Suprapubic skin (tissue), 4 donors: ENCODE measurements at places on chromosomes 4 and X.

DNA sequence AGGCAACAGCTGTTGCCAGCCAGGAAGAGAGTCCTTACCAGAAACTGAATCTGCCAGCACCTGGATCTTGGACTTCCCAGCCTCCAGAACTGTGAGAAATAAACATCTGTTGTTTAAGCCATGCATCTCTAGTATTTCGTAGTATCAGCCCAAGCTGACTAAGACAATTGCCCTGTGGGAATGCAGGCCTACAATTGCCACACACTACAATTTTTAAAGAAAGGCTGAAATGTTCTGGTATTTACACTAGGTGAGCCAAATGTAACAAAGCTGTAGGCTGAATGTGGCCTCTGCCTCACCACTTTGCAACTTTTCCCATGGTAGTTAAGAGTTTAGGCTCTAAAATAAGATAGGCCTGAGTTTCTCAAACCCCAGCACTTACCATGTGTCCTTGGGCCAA is 59.1 kb downstream of the SPATA18 start:
- no peak for DNase-seq

DNA sequence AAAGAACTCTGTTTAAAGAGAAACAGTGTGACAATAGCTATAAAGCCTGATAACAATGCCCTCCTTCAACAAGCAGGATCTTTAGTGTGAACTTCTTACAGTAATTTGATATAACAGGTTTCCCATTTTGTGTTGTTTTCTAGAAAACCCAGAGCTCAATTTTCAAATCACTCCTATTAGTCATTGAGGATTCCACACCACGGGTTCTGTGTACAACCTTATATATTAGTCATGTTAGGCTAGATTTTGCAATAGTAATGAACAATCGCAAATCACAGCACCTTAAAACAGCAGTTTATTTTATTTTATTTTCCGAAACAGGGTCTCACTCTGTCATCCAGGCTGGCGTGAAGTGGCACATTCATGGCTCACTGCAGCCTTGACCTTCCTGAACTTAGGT is 1020.9 kb upstream of the INTU start:
- no peak for DNase-seq

DNA sequence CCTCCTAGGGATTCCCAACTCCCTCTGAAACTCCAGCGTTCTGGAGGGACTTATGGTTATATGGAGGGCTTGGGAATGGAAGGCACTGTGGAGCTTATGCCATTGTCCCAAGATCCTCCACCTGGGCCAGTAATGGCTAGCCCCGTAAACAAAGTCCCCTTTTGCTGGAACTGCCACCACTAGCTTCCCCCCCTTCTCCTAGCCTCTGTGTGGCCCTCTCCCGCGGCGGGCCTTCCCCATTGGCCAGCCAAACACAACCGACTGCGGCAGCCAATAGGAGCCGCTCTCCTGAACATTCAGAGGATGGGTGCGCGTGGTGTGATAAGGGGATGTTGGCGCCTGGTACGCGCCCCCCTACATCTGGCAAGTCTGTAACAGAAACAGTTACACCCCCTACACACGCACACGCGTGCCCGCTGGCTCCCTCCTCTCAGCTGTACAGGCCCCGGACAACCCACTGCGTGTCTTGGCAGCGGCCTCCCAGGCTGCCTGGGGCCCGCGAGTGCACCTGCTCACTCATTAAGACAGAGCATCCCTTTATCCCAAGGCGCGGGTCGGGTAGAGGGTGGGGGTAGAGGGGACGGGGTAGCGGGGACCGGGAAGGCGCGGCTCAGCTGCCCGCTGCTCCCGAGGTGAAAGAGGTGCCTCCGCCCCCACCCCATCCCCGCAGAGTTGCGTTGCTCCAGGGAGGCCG is 863 bp upstream of the RAB33A start:
- DNase-seq = no peak

GRCh38 chr4:111494971-111495370 is 650.3 kb upstream of the FAM241A start:
- DNase-seq = no peak

DNA sequence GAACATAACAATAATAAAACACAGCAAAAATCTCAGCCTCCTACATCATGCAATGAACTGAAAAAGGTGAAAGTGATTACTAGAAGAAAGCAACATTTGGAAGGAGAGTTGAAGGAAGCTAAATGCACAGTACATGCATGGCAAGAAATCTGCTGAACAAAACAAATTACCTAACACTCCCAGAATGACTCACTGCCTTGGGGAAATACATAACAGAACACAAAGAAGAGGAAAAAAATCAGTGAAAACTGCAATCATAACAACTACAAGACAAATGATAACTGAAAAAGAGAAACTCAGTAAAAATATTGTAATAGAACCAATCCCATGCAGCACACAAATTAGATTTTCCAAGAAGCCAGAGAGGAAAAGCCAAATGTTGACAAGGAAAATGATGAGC is 1513.2 kb downstream of the ARAP2 start:
- no peak for DNase-seq

DNA sequence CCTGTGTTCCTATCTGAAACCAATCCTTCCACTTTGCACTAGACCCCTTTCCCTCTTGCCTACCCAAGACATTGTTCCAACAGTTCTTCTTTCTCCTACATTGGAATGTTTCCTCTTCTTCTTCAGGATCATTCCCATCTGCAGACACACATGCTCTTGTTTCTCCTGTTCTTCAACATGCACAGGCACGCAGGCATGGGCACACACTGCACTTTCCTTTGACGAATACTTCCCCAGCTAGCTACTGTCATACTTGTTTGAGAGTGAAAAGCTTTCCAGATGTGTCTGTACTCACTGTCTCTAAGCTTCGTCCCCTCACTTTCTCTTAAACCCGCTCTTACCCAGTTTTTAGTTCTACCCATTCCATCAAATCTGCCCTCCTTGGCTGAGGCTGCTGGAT is 31.8 kb upstream of the ERVMER34-1 start:
- no peak for DNase-seq

GRCh38 chrX:154733066-154733425 is 17.8 kb downstream of the GAB3 start:
- DNase-seq = no peak

GRCh38 chr4:13670456-13671160 is 43.1 kb upstream of the BOD1L1 start:
- no peak for DNase-seq

- peak; percentile 81 for DNase-seq
Observed at GRCh38 chr4:183098019-183098722, 886 bp upstream of the WWC2 start.

DNA sequence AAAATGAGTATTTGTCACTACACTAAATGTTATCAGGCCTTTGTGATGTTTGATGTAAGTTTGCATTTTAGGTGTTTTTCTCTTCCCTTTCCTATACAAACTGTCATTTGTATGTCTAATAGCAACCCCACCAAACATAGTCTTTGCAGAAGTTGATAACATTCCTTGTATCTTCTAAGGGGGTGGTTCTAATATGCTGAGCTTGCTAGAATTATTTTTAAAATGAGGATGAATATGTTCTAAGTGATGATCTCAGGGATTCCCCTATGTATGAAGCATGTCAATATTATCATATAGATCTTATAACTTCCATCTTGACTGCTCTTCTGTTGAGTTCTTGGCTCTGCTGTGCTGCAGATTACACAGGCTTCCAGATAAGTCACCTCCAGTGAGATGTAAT is 3.1 kb downstream of the CHM start:
- no peak for DNase-seq

GRCh38 chr4:129254126-129254525 is 158.2 kb downstream of the C4orf33 start:
- DNase-seq = no peak

DNA sequence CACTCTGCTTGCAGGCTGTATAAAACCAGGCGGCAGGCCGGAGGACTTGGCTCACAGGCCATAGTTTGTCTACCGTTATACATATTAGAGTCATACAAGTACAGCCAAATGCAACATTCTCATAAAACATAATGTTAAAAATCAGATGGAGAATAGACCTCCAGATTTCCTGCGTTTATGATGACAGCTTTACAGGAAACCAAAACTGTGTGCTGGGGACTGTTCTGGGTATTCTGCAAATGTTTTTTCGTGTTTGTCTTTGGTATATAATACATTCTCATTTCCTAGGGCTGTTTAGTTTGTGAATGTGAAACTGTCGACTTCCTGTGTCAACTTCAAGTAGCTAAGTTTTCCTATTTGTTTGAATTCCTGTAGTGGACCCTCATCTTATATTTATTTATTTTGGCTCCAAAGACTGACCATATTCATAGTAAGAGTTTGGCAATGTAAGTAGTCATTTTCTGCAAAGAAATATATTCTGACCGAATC is 79.5 kb upstream of the FAM9C start:
- no peak for DNase-seq

DNA sequence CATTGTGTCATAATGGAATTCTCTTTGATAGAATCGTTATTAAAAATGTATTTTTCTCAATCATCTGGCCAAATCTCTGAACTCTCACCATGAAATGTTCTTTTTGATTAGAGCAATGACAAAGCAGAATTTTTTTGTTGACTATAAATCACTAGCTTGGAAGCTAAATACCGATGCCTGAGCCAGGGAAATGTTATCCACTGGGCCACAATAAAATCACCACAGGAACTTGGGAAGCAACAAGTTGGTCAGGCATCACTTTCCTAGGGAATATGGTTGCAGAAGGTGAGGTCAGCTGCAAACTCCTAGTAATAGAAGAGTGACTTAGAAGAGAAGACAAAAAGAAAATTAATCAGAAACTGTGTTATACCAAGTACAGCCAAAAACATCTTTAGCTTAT is 60.6 kb upstream of the CFAP47 start:
- no peak for DNase-seq

GRCh38 chrX:323721-324628 is 5.4 kb upstream of the GTPBP6 start:
- DNase-seq = peak; percentile 67

GRCh38 chr4:2421928-2422327 is 3.2 kb downstream of the CFAP99 start:
- no peak for DNase-seq

- no peak for DNase-seq
Observed at GRCh38 chr4:108596344-108596743, 24.0 kb upstream of the RPL34 start.

DNA sequence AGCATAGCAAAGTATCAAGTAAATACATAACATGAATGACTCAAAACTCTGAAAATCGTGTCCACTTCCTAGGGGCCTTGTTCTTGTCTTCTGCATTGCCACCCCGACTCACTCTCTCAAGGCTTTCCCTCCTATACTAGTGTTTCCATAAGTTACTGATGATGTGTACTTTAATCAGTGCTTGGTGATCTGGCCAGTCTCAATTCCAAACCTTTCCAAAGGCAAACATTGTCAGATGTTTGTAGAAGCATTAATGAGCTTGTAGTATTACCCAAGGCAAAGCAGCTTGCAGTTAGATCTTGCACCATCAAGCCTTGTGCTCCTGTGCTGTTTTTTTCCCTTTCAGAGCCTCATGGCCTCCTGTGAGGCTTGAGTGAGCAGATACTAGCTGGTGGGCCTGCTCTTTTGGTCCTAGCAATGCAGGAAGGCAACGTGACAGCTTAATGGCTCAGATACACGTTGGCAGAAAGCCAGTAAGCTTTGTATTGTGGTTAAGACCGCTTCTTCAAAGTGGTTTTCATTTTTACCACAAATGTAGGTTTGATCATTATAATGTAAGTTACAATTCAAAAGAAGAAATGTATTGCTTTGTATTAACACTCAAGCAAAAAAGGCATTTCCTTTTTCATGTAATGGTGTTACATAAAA is 51.8 kb downstream of the RBPJ start:
- no peak for DNase-seq
